ENCODE measurements at places on chromosomes 11 and 22.

GRCh38 chr22:37126383-37126782 is 16.9 kb upstream of the TMPRSS6 start:
- no peak for DNase-seq

DNA sequence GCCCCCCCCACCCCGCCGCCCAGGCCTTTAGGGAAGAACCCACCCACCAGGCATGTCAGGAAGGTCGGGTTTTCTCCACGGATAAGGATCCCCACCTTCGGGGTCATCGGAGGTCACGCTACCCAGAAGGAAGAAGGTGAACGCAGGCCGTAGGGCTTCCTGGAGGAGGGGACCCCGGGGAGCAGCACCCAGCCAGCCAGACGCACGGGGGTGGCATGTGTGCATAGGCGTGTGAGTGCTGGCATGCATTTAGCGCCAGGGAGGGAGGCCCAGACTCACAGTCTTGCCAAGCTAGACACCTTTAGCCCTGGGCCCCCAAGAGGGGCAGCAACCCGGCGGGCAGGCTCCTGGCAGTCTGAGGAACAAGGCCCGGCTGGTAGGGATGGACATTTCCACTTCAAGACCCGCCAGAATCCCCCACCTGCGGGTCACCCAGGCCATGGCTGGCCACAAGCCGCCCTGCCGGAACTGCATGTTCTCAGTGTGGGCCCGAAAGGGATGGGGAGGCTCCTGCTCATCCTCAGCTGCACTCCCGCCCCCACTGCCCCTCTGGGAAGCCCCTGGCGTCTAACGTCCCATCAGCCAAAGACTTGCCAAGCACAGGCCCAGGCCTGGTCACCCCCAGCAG is 16.7 kb upstream of the PIM3 start:
- no peak for DNase-seq

DNA sequence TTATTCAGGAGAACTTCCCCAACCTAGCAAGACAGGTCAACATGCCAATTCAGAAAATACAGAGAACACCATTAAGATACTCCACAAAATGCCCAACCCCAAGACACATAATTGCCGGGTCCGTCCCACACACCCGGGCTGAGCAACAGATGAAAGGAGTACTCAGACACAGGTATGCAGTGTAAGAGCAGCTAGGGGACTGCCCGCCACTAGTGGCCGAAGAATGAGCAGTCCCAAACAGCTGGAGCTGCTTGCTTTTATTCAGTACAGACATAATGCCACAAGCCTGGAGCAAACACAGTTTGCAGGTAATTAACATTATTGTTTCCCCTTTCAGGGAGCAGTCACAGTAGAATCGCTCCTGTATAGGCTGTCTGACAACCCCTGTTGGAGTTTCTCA is 364.6 kb downstream of the LUZP2 start:
- no peak for DNase-seq

- no peak for DNase-seq
Observed at GRCh38 chr11:45303316-45303715, 17.2 kb upstream of the SYT13 start.

- DNase-seq = no peak
Observed at GRCh38 chr11:86570020-86570419, 102.4 kb downstream of the ME3 start.

GRCh38 chr22:39719559-39720450 is 149.3 kb downstream of the CACNA1I start:
- DNase-seq = peak; percentile 12

GRCh38 chr11:87719326-87720073 is 455.7 kb downstream of the RAB38 start:
- no peak for DNase-seq

DNA sequence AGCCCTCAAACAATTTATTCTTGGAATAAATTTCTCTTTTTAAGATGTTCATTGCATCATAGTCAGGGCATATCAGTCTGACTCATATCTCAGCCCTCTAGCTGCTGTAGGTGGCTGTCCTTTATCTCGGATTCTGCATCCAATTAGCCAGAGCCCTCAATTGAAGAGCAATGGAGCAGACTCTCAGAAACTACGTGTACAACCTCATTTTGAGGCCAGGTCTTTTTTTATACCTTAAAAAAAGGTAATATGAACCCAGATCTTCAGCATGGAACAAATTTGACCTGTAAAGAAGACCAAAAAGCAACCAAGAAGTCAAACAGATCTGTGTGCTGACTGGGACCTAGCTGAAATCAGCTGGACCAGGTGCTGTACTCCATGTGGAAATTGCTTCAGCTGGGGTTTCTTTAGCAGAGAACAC is 8.7 kb downstream of the OR52A5 start:
- no peak for DNase-seq

Measured in activated T-cell treated with anti-CD3 and anti-CD28 coated beads, Interleukin-2, amount 50 U/mL, for 1 hour (primary cell).